ENCODE measurements at places on chromosomes 1 and 21. TPM values are rescaled to one million over a fixed set of nuclear protein-coding genes. Genes with fewer than 3 reads are reported as not detected.

The MTARC1 gene
- 2.9 TPM for total RNA-seq

The OVAAL gene
- total RNA-seq, result not detected

The FAM72A gene
- 2.2 TPM for total RNA-seq

The TBX15 gene
- total RNA-seq, result 38.0 TPM

The SEMA4A gene
- total RNA-seq, result 1.5 TPM

Data from osteoblast (primary cell).